ENCODE measurements at places on chromosomes 4 and X.

DNA sequence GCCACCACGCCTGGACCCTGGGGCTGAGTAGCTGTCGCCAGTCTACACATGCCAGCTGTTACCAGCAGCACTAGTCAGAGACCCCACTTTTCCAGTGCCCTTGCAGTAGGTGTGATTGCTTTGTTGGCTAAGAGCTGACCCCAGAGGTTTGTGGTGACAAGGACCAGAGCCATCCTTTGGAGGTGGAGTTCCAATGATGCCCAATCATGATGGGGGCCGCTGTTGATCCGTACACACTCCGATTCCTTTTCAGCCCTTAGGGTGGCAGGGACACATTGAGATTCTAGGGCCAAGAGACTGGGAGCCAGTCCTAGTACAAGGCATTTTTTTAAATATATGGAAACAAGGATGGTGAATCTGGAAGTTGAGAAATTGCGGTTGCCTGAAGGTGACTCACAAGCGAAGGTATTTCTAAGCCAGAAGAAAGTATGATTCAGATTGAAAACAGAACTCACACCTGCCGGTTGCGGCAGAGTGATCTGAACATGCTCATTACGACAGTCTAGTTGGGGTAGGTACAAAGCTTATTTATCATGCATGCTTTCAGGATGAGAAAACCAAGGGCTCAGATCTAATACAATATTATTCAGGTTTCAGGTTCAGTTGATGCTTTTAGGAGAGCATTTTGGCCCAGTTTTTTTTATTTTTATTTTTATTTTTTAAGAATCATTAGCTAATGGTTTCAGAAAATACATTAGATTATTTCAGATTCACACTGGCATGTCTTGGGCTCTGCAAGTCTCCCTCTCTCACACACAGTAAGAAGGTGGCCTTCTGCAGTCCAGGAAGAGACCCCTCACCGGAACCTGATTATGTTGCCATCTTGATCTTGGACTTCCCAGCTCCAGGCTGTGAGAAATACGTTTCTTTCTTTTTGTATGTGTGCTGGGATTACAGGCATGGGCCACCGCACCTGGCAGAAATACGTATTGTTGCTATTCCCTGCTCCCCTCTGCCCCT, 43.4 kb downstream of the SHROOM2 start:
- DNase-seq, result no peak

GRCh38 chrX:77298296-77298695, 148.9 kb upstream of the FGF16 start:
- DNase-seq, result no peak

DNA sequence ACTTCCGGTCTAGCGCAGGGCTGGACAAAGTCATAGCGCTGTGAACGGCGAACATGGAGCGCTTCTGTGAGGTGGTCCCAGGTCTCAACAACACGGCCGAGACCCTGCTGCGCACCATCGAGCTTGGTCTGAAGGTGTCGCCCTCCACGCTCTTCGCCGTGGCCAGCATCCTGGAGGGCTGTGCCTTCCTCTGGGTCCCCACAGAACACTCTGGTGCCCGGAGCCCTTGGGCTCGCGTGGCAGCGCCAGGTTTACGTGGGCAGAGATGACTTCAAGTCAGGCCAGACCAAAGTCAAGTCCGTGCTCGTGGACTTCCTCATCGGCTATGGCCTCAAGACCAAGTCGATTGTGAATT, 128.6 kb downstream of the ANAPC4 start:
- DNase-seq, result no peak

DNA sequence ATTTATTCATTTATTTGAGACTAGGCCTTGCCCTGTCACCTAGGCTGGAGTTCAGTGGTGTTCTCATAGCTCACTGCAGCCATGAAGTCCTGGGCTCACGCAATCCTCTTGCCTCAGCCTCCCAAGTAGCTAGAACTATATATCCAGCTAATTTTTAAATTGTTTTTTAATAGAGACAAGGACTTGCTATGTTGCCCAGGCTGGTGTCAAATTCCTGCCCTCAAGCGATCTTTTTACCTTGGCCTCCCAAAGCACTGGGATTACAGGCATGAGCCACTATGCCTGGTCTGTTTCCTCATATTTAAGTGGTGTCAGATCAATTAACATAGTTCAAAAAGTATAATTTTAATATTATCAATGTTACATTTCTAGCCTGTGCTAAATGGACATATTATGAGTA, 68.5 kb downstream of the AFF1 start:
- no peak for DNase-seq

GRCh38 chrX:10360116-10360515, 203.3 kb downstream of the CLCN4 start:
- DNase-seq, result no peak

GRCh38 chr4:143199503-143199902, 14.8 kb downstream of the USP38 start:
- no peak for DNase-seq

DNA sequence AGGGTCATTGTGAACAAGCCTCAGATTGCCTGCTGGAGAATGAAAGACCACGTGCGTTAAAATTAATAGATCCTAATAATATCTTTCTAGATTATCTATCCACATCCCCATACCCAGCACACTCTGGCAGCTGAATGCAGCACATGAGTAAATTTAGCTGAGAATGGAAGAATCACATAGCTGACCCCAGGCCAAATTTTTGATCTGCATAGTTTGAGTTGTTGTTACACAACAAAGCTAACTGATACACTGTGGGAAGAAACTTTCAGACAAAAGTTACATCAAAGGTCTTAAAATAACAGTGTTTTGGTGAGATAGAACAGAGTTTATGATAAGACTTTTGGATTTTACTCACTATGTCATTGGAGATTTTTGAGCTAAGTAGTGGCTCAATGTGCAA, 72.4 kb upstream of the ANXA10 start:
- DNase-seq, result no peak

GRCh38 chr4:119152741-119153140, 17.1 kb downstream of the MYOZ2 start:
- no peak for DNase-seq

DNA sequence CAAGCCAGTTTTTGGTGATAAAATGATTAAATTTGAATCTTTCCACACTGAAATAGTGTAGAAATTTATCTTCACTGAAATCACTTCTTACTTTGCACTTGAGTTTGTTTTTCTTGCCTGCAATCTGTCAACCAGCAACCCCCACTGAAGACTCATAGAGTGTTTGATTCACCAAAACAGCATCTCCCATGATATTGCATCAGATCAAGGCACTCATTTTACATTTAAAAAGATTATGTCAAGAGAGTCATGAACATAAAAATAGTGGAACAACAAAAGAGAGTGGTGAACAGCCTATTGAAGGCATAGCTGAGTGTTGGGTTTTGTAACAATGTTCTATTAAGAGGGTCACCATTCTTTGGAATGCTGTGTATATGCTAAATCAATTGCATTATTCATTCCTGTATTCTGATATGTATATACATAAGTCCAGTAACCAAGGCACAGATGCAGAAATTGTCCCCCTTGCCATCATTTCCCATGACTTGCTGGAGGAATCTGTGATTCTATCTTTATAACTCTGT, 1934.9 kb downstream of the ARAP2 start:
- no peak for DNase-seq

DNA sequence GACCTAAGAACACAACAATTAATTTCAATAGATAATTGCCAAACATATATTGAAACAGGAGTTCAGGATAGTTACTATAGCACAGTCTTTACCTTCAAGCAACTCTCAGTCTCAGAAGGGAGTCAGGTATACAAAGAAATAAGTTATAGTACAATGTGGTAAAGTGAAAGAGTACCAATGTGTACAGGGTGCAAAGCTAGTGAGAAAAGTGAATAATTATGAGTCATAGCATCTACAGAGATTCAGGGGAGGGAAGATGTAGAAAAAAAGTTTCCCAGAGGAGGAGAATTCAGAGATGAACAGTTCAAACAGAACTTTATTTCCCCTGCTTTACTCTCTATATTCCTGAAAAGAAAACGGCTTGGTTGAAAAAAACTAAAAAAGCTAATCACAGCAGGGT, 22.7 kb upstream of the DKK2 start:
- DNase-seq, result no peak

GRCh38 chr4:185424905-185425646, 688 bp downstream of the UFSP2 start:
- no peak for DNase-seq

GRCh38 chr4:54703182-54703581, 45.4 kb downstream of the KIT start:
- no peak for DNase-seq

- DNase-seq, result no peak
These were observed 9.2 kb downstream of the LRRC66 start for GRCh38 chr4:52010986-52011385.

DNA sequence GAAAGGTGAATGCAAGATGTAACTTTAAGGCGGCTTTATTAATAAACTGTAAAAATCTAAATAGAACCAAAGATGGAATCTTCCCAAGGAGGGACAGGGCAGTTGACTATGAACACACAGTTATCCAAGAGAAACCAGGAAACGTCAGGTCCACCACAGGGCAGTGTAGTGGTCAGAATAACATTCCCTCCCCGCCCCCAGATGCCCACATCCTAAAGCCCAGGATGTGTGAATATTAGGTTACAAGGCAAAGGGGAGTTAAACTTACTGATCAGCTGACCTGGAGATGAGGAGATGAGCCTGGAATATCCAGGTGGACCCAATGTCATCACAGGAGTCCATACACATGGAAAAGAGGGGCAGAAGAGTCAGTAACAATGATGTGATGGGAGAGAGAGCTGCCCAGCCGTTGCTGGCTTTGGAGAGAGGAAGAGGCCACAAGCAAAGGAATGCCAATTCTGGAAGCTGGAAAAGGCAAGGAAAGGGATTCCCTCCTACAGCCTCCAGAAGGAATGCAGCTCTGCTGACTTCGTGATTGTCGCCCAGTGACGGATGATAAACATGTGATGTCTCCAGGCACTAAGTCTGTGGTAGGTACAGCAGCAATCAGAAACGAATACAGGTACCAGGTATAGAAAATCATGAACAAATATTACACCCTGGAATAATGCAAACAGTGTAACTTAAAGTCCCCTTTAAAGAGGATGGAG, 5.2 kb downstream of the SH3KBP1 start:
- no peak for DNase-seq

GRCh38 chr4:91267543-91267942, 1036.2 kb upstream of the GRID2 start:
- no peak for DNase-seq

- DNase-seq, result no peak
These were observed 96.9 kb upstream of the ZNF518B start for GRCh38 chr4:10554121-10554520.

DNA sequence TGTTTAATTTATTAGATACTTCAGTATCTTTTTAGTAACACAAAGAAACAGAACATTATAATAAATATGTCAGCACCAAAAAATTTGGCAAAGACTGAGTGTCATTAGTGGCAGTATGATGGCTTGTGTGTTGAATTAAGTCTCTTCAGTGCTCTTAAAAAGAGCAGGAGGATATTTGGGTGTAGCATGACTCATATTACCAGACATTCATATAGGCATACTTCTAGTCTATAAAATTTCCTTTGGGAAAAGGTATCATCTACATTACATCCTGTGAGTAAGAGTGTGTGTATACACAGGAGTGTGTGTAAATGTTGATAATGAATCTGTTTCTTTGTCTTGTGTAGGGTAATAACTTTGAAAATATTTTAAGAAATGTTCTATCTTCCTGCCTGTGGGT, 135.7 kb downstream of the CNKSR2 start:
- DNase-seq, result no peak

GRCh38 chrX:131795442-131796229, 227.5 kb upstream of the STK26 start:
- DNase-seq, result no peak

GRCh38 chr4:150082241-150082640, 4.0 kb downstream of the DCLK2 start:
- DNase-seq, result no peak

GRCh38 chr4:151429957-151430570, 21.1 kb downstream of the FHIP1A start:
- no peak for DNase-seq

DNA sequence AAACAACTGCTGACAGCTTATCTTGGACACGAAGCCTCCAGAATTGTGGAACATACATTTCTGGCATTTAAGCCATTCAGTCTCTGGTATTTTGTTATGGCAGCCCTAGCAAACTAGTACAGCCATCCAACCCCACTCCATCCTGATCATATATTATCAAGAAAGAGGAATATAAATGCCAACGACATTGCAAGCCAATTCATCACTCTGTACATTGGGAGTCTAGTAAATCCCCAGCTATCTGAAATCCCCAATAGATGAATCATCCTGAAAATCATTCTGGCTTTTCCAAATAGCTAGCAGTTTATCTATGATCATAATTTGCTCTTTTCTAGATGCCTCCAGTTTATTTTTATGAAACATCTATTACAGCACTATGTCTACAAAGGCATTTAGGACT, 41.1 kb downstream of the FRMD7 start:
- no peak for DNase-seq

DNA sequence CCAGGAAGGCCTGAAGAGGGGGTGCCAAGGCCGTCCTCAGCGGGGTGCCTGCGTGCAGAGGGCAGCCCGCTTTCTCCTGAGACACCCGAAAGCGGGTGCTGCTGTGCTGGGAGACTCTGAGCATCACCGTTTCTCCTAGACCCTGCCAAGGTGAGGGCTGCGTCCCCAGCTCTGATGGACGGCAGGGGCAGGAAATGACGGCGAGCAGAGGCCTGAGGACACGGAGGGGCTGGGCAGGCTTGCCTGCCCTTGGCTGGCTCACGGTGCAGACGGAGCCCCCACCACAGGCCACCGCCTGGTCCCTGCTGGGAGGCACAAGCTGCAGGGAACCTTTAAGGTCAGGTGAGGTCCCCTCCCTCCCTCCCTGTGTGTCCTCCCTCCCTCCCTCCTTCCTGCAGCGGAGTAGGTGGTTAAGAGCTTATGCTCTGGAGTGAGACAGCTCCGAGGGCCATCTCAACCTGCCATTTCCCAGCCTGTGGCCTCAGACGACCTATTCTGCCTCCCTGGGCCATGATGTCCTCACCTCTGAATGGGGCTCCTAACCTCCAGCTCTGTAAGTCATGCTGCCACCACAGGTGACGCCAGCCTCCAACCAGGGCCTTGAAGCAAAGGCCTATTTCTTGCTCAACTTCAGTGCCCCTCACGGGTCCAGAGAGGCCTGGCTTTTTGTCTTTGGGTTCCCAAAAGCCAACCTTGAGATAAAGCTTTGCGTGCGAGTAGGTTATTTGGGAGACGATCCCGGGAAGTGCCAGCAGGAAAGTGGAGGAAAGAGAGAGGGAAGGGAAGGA, 54.2 kb upstream of the GRPEL1 start:
- no peak for DNase-seq

GRCh38 chr4:23889814-23890341, at the start of gene PPARGC1A:
TSS of gene PPARGC1A (minus strand) at chr4:23890047. CDS start at chr4:23889957, 90 bp downstream.
- peak; percentile 4 for DNase-seq

DNA sequence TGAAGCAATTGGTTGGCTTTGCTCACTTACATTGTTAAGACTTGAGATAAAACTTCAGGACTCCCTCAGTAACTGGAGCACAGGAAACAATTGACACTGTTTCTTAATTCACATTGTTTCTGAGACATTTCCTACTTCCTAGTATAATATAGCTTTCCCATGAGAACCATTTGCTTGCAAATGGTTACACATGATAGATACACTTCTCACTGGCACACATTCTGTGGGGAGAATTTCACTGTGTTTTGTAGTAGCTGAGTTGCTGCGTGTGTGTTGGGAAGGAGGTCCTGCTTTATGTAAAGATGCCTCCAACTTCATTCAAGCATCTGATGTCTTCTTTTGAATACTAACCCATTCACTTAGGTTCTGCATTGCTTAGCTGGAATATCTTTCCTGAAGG, 85.3 kb upstream of the SLC4A4 start:
- DNase-seq, result no peak
